Hepatocyte (in vitro differentiated cells): ENCODE measurements at places on chromosomes 4 and X. TPM values are rescaled to one million over a fixed set of nuclear protein-coding genes. Genes with fewer than 3 reads are reported as not detected.
A peak's percentile ranks its signal among the peaks of the same experiment; 100 is the strongest.

Gene FRMPD3
- polyA plus RNA-seq, result 0.06 TPM in 1 of 2 replicates, not detected in the other

Gene ARR3
- polyA plus RNA-seq, result not detected in 2 replicates

Gene TRAPPC11
- polyA plus RNA-seq, result 13.8 and 14.7 TPM in 2 replicates

Gene NPFFR2
- polyA plus RNA-seq, result 1.8 and 2.0 TPM in 2 replicates

Gene CSAG2
- 0.33 and 0.64 TPM in 2 replicates for polyA plus RNA-seq

Gene STBD1
- polyA plus RNA-seq, result 25.3 and 29.7 TPM in 2 replicates

Gene LONRF3
- polyA plus RNA-seq, result 2.6 TPM in 2 replicates

Gene PASD1
- not detected in 2 replicates for polyA plus RNA-seq

Gene SH2D1A
- polyA plus RNA-seq, result not detected in 2 replicates

Gene MAGEA1
- polyA plus RNA-seq, result not detected in 2 replicates

Gene HHIP
- polyA plus RNA-seq, result 29.2 and 33.9 TPM in 2 replicates

Gene STS
- polyA plus RNA-seq, result 3.7 and 4.4 TPM in 2 replicates

Gene TBC1D9
- polyA plus RNA-seq, result 10.0 and 10.5 TPM in 2 replicates

GRCh38 chr4:56130606-56131155 lies 181.9 kb downstream of the CEP135 start:
- no peak for DNase-seq

DNA sequence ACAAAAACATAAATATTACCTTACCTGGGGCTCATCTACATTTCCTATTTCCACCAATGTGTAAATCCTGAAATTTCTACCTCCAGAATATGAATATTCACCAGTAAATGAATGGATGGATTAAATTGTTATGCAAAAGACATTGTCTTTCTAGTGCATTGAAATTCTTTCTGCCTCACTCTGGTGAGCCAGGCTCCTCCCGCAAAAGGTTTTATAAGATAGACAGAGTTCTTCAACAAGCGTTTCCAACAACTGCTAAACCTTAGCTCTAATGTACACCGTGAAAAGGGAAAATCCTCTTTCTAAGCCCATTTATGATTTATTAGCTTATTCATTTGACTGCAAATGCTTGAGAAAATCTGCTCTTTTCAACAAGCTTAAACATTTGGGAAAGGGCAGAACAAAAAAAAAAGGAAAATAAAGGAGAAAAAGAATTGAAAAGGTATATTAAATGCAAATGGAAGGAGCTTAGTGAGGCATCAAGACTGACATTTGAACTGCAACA lies 72.0 kb downstream of the LDB2 start:
- DNase-seq, result no peak

- DNase-seq, result no peak
These were observed 3.8 kb downstream of the PNMA3 start for GRCh38 chrX:153060095-153060445.

DNA sequence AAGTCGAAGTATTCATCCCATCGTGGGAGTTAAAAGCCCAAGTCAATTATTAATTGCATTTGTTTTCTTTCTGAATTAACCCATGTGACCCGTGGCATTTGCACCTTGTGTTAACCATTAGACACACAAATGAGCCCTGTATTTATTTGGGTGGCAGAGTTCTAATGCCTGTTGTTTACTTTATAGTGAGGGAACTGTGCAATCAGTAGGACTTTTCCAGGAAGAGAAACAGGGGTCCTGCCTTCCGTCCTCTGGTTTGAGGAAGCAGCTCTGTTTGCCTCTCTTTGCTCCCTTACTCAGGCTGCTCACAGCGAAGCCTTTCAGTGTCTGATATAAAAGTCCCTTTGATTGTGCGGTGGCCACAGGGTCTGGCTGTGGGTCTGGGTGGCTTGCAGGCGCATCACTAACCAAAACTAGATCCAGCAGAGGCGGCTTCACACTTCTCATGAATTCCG lies 263.6 kb downstream of the PTTG2 start:
- peak; percentile 26 for DNase-seq

- DNase-seq, result no peak
These were observed 82.7 kb downstream of the SORCS2 start for GRCh38 chr4:7275067-7275466.

GRCh38 chr4:80155316-80155982 lies 41.9 kb upstream of the PRDM8 start:
- DNase-seq, result no peak

DNA sequence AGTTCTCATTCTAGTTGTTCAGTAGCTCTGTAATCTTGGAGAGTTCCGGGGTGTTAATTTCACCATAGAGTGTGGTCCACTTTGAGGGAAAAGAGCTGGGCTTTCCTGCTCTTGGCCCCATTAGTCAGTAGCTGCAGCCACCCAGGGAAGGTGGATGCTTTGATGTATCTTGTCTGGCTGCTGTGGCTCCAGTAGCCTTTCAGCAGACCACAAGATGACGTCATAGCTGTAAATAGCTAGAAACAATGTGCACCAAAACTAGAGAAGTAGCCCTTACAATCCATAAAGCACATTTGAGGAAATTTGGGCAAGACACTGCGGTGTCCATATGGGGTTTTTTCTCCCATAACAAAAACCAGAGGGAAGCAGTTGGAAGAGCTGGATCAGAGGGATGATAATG lies 32.9 kb upstream of the PRPS2 start:
- DNase-seq, result no peak

DNA sequence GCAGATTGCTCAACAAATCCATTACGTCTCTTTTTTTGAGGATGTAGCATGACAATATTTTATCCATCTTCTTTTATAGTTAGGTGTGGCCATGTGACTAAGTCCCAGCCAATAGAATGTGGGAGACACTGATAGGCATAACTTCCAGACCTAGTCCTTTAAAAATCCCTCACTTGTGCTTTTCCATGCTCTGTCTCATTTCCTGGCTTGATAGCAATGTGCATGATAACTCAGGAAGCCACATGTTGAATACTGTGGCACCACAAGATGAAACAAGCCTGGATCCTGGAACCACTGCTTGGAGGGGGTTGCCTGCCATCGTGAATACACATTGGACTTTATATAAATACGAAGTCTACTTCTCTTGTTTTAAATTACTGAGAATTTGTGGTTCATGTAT lies 184.0 kb upstream of the NEIL3 start:
- no peak for DNase-seq

GRCh38 chrX:18945483-18945882 lies 38.4 kb downstream of the PHKA2 start:
- no peak for DNase-seq

DNA sequence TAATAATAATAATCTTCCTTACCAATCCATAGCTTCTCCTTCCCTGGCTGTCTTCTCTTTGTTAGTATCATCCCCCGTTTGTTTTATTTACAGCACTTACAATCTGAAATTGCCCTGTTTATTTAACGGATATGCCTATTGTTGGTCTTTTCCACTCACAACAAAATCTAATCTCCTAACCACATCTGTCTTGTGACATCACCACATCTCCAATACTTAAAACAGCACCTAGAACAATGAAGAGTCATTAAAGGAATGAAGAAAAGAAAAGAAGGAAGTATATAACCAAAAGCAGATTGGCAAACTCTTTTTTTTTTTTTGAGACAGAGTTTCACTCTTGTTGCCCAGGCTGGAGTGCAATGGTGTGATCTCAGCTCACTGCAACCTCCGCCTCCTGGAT lies 38.7 kb upstream of the JADE1 start:
- DNase-seq, result no peak

- DNase-seq, result no peak
These were observed 149.5 kb downstream of the CCNG2 start for GRCh38 chr4:77306496-77306895.

DNA sequence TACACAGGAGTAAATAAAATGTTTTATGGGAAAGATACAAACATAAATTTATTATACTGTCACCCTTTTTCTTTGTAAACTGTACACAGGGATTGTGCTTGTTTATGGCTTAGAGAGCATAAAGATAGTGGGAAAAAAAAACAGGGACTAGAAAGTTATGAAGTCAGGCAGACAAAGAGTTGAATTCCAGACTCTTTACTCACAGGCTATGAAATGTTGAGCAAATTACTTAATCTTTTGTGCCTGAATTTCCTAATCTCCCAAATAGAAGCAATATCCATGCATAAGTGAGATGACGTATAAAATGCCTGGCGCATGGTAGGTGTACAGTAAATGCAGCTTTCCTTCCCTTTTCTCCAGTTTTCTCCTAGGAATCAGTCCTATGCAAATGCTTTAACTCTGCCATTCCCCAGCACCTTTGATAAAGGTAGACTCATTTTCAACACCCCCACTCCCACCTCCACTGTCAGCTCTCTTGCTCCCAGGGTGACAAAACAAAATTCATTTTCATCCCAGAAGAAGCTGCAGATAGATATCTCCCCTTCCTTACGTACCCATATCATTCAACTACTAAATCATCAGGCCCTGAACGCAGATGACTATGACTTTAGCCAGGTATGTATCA lies 44.5 kb upstream of the BTC start:
- DNase-seq, result no peak

- peak; percentile 75 for DNase-seq
These were observed 2.7 kb upstream of the BMX start for GRCh38 chrX:15497865-15498264.

DNA sequence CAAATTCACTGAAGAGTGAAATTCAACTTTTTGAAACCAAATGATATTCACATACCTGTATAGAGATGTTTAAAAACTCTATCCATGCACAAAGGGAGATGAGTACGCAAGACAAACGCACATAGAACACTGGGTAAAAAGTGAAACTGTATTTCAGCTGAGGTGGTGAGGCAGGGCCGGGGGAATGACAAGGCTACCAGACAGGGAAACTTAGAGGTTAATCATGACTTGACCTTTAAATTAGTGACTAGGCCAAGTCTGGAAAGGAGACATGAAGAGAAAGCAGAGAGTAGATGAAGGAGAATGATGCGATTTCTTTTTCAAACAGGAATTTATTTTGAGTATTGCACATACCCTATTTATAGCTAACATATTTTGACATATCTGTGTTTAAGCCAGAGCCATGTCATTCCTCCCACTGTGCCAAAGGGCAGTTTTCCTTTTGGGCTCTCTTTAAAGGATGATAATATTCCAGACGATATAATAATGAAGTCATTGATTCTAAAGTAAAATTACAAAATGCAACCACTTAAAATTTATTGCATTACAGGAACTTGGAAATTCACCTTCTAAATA lies 49.4 kb downstream of the ARHGEF6 start:
- no peak for DNase-seq

DNA sequence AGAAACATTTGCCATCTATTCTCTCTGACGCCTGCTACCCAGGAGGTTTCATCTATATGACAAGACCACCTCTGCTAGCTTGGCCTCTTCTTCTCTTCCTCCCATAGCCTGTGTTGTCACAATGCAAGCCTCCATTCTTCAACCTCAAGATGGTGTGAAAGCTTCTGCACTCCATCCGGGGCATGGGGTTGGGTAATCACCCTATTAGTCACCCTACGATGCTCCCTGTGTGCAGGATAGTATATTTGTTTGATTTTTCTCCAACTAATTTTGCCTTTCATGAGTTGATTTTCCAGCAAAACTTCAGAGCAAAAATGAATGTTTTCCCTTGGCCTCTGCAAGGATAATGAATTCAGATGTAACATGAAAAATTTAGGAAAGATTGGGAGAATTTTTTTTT lies 128.0 kb upstream of the STS start:
- no peak for DNase-seq

GRCh38 chrX:10619425-10620046 lies 849 bp downstream of the MID1 start:
- no peak for DNase-seq

- DNase-seq, result no peak
These were observed 1779.1 kb downstream of the STIM2 start for GRCh38 chr4:28639747-28640146.

DNA sequence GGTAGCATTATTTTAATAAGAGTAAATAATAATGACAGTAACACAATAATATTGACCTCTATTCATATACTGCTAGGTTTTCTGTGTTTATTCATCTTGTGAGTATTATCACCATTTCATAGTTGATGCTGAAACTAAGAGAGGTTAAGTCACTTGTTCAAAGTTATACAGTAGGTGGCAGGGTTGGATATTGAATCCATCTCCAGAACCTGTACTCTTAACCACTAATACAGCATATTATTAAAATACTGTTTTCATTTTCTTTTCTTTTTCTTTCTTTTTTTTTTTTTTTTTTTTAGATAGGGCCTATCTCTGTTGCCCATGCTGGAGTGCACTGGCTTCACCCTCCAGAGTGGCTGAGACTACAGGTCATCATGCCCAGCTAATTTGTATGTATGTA lies 7.1 kb upstream of the ELF2 start:
- peak; percentile 16 for DNase-seq

- peak; percentile 34 for DNase-seq
These were observed 88.6 kb downstream of the MAML3 start for GRCh38 chr4:140065393-140065792.

DNA sequence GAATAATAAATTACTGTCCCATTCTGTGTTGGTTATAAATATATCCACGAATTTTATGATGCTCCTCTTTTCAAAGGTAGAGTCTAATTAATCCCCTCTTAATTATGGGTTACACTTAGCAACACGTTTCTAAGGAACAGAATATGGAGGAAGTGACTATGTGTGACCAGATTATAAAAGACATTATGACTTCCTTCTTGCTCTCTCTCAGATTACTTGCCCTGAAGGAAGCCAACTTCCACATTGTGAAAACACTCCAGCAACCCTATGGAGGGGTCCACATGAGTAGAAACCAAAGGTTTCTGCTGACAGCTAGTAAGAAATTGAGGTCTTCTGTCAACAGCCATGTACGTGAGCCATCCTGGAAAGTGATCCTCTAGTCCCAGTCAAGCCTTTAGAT lies 59.3 kb downstream of the WDFY3 start:
- DNase-seq, result no peak

DNA sequence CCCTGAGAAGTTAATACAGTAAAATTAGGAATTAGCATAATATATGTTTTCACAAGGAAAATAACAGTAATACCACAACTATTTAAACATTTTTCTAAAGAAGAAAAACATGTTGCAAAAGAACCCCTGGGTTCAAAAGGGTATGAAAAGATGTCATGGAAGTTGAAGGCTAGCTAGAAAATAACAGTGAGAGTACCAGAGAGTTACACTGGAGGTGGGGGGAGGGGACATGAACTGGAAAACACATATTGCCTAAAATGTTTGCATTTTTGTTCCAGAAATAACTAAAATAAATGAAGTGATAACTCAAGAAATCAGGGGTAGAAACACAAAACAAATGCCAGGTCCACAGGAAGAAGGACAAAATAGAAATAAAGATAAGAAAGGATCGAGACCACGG lies 336.6 kb upstream of the MAD2L1 start:
- no peak for DNase-seq
